ENCODE measurements at places on chromosomes 1 and 21.
A peak's percentile ranks its signal among the peaks of the same experiment; 100 is the strongest.

DNA sequence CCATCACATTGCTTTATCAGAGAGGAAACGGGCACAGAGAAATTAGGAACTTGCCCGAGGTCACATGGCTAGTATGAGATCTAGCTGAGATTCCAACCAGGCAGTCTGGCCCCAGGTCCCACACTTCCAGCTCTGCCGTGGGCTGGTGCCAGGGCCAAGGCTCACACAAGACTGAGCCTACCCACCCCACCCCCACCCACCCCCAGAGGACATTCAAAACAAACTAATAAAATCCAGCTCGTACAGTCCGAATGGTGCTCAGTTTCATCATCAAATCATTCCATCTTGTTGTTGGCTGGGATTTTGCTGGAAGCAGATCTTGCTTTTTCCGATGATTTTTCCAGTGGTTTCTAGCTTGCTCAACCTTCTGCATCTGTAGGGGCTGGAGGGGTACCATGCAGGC is 27.9 kb downstream of the MATN1 start:
- DNase-seq = peak; percentile 38

GRCh38 chr1:109704173-109704572 is 7.9 kb upstream of the GSTM5 start:
- no peak for DNase-seq

- no peak for DNase-seq
Measured at GRCh38 chr1:234212764-234213657, 160.2 kb upstream of the COA6 start.

GRCh38 chr1:29698033-29698432 is 461.7 kb downstream of the PTPRU start:
- DNase-seq = no peak

DNA sequence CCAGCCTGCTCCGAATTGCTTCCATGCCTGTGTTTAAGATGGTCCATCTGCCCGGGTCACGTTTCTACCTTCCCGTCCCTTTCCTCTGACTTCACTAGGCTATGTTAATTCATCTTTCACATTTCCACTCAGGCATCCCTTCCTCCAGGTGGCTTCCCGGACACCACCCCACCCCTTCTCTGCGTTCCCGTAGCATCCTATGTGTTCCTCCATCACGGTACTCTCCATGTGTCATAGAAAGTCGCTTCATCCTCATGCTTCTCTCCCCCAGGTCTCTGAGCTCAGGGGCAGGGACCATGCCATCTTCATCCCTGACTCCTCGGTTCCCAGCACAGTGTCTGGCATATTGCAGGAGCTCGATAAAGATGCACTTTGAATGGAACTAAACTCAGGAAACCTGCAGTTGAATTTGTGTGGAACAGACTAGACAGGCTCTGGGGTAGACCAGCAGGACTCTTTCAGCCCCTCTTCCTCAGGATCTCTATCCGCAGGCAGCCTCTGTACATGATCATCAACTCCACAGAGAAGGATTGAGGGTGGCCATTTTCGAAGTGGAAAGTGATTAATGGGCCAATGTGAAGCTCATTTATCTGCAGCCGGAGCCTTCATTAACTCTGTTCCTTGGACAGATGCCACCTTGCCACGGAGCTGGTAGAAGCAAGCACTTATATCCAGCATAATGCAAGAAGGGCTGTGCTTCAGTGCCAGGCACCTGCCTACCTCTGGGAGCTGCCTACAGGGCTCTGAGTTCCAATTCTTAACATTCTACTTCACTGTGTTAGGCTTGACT is 9.1 kb downstream of the C1orf226 start:
- DNase-seq = no peak

GRCh38 chr1:23559985-23560741 is 862 bp upstream of the ID3 start:
- DNase-seq = no peak

DNA sequence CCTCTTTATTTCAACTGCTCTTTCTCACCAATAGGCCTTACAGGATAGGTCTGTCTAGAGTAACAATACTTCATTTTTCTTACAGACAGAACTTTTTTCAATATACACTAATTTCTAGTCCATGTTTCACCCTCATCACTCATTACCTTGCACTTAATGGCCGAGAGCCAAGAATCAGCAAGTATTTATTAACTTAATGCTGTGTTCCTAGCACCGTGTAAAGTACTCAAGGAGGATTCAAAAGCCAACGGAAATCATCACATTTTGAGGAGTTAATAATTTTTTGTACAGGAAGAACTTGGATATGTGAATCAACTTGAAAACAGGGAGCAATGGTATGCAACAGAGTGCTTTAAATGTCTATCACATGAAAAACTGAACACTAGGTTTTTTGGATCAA is 102.0 kb downstream of the PTPN14 start:
- DNase-seq = no peak

- DNase-seq = no peak
Measured at GRCh38 chr1:153946622-153947241, at the start of gene DENND4B. DENND4B (minus strand) TSS chr1:153946718; CDS start chr1:153944374, 2,344 bp downstream.

GRCh38 chr1:12244078-12244477 is 14.2 kb downstream of the VPS13D start:
- no peak for DNase-seq

DNA sequence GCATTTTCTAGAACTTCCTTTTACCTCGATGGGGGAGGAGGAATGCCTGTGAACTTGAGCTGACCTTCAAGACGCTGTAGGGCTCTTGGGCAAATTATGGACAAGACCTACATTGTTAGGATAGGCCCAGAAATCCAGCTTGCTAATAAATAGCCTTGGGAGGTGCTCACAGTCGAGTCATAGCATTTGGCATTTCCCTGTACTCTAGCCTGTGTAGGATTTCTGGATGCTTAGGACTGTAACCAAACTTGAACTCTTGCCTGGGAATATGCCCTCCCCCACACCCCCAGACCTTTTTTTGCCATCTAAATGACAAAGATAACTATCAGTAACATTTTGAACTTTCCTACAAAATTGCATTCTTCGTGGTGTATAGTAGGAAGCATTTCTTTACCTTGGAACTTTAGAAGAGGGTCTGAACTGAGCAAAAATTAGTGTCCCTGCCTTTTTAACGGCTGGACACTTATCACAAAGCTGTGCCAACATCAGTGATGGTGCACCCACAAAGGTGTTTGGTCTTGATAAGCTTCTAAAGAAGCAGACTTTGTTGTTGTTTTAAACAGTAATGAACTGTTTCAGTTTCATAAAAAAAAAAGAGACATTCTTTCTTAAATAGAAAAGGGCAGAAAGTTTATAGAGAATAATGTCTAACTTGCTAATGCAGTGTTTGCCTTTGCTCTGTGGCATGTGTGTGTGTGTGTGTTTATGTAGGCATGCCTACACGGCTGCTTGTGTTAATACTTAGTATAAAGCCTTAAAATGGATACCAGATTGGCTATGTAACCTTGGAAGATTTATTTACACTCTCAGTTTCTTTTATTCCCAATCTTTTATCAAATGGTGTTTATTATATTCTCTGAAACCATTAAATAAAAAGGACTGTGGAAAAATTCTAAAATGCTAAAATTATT is 88.2 kb downstream of the NFIA start:
- DNase-seq = no peak

DNA sequence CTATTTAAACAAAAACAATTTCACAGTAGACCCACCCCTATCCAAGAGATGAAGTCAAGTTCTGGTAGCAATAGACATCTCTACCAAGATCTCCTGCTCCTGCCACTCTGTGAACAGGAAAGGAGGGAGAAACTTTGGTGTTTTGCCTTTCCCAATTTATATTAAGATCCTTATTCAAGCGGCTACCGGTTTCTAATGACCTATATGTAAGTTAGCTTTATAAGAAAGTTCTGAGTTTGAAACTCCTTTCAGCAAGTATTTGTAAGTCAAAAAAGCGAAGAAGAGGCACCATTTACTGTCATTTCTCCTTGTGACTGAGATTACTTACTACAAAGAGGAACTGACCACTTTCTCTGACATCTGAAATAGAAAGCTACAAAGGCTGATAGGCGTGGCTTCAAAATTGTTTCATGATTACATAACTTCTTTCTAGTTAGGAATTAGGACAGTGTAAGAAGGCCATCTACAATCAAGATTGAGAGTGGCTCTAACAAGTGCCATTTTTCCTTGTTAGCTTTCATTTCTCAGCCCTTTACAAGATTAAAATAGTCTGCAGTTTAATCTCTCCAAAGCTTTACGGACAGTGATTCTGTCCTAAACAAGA is at the start of gene MNDA:
MNDA (plus strand) TSS at position 448 of the 604 bp plus-strand sequence. CDS start 10,803 bp downstream, outside the sequence.
- no peak for DNase-seq

GRCh38 chr1:63877816-63878215 is 104.0 kb downstream of the ROR1 start:
- no peak for DNase-seq

GRCh38 chr1:109882288-109883245 is 28.1 kb upstream of the CSF1 start:
- no peak for DNase-seq

DNA sequence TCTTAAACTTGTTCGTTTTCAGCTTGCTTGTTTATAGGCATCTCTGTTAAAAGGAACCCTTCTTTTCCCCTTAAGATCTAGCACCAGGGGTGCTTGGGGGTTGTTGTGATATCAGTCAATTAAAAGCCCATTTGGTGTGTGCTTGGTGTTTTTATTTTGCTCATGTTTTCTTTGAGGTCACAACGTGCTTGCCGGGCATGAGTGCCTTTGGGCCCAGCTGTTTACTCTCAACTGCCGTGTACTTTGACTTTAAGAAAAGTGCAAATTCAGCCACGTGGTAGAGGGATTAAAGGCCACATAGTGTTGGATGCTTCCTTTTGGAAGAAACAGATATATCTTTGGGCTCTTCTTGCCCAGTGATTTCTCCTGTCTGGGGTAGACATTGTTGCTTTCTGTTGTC is 10.5 kb downstream of the ARID1A start:
- DNase-seq = no peak

DNA sequence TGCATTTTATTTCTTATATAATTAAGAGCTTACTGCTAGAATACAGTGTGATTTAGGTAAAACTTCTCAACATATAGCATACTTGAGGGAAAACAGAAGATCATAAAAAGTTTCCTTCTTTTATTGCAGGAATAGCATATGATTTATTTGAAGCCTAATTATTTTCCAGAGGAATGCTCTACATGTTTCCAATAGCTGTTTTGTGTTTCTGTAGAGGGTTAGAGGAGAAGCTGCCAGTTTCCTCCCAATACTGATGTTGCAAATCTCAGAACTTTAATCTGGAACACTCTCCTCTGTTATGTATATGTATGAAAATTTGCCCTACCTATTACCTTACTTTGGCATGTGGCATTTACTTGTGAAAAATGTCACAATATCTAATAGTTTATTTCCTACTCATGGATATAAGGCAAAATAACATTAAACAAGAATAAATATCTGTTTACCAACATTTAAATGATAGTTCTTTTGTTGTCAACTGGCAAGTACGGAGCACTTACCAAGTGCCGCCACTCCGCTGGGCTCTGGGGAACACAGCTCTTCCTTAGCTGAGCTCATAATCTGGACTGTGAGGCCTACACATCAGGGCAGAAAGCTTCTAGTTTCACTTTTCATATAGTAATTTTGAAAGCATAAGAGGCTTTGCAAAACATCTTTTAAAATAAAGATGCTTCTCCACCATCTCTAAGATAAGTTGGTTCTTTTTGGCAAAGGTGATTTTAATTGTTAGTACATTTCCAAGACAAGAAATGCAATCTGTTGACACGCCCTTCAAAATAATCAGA is 239.8 kb upstream of the C1orf105 start:
- DNase-seq = no peak

DNA sequence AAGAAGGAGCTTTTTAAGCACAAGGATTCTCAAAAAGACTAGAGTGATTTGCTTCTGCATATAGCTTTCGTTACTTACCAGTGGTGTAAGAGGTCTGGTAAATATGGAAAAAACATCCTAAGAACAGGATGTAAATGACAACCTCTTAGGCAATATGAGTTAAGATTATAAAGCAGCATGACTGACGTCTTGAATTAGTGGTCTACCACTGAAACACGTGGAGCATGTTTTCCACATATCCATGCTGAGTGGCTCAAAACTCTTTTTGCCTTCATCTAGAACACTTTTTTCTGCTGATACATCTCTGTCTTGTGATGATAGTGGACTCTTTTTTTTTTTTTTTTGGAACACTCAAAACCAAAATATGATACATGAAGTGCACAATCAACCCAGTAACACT is 44.6 kb downstream of the RCAN1 start:
- DNase-seq = no peak

GRCh38 chr1:25572708-25573590 is 29.5 kb downstream of the LDLRAP1 start:
- DNase-seq = peak; percentile 10

DNA sequence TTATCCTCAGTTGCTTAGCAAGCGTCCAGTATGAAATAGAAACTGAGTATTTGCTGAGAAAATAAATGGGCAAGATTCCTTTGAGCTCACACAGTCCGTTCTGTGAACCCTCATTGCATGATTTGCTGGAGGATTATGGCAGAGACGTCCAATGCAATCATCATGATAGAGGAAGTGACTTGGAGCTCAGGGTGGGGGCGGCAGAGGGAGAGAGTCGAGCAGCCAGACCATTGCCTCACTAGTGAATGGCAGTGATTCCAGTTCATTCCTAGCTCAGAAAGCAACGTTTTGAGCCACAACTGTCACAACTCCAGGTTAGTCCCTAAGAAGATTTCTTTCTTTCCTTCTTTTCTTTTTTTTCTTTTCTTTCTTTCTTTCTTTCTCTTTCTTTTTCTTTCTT is 27.5 kb upstream of the COL9A2 start:
- peak; percentile 29 for DNase-seq

GRCh38 chr1:8392522-8392921 is 74.6 kb downstream of the SLC45A1 start:
- DNase-seq = no peak

DNA sequence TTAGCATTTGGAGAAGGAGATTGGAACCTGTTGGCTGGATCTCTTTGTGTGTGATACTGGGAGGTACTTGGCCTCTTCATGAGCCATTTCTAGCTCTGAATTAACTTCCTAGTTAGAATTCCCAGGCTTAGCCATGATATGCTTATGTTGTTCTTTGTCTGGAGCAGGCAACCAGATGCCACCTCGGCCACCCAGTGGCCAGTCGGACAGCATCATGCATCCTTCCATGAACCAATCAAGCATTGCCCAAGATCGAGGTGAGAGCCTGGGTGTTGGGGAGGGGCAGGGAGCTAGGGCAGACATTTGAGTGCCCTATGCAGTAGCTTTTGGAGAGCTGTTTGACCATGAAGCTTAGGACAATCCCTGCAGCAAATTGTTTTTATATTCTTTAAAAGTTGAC is 26.5 kb upstream of the PIGV start:
- no peak for DNase-seq

DNA sequence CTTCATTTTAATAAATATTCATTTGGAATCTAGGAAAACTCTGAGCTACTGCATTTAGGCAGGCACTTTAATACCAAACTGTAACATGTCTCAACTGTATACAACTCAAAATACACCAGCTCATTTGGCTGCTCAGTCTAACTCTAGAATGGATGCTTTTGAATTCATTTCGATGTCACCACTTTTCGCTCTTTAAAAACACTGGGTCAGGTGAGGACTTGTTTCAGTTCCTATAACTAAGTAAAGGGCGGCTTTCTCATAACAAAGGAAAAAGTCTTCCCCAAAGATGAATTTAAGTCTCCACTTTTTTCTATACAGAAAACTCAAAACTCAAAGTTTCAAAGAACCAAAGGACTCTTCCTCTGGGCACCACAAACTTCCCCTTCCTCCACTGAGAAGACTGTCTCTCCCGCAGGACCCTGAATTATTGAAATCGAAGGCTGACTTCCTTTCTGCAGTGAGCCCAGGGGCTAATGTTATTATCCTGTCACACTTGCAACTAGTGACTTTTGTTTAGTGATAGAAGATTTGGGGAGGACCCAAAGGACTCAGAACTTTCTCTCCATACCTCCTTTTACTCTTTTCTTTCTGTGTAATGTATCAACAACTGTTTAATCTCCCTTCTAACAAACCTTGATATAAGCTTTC is 9.7 kb upstream of the DHX9 start:
- no peak for DNase-seq

All from GM04504 (cell line).